ENCODE measurements at places on chromosomes 3 and 15. TPM values are rescaled to one million over a fixed set of nuclear protein-coding genes. Genes with fewer than 3 reads are reported as not detected.

RASGRP1 gene
- 7.6 TPM for total RNA-seq

FAM107A gene
- total RNA-seq = 54.5 TPM

MAGI1 gene
- 37.5 TPM for total RNA-seq

GRCh38 chr3:124431331-124431994, 298.8 kb upstream of the UMPS start:
- H3K4me1 ChIP-seq = no peaks in the 10 kb centered on the region
- no peaks in the 10 kb centered on the region for H3K27me3 ChIP-seq
- H3K27ac ChIP-seq = no peak overlapping the region

GRCh38 chr3:124512881-124513609, 217.2 kb upstream of the UMPS start:
- H3K27ac ChIP-seq = no peak overlapping the region
- H3K4me1 ChIP-seq = no peaks in the 10 kb centered on the region
- peaks cover 13% of the 10 kb centered on the region for H3K27me3 ChIP-seq
- H3K36me3 ChIP-seq = no peaks in the 10 kb centered on the region

DNA sequence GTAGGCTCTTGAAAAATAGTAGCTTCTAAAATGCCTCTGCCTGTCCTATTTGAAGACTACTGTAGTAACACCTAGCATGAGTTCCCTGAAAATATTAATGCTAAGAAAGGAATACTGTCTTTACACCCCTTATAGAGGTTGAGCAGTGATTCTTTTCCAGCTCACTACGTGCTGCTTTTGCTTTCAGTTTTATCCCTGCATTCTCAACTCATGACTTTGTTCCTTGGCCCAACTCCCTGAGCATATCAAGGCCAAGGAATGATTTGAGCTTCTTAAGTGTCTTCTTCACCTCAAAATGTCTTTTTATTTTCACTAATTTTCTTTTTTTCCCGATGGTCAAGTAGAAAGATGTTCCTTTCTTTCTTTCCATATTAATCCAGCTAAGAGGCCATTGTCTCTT, 16.5 kb upstream of the P2RY13 start:
- DNase-seq = peak; percentile 14
- no peaks in the 10 kb centered on the region for H3K27me3 ChIP-seq
- H3K36me3 ChIP-seq = no peaks in the 10 kb centered on the region
